ENCODE measurements at places on chromosomes 13 and 19.

DNA sequence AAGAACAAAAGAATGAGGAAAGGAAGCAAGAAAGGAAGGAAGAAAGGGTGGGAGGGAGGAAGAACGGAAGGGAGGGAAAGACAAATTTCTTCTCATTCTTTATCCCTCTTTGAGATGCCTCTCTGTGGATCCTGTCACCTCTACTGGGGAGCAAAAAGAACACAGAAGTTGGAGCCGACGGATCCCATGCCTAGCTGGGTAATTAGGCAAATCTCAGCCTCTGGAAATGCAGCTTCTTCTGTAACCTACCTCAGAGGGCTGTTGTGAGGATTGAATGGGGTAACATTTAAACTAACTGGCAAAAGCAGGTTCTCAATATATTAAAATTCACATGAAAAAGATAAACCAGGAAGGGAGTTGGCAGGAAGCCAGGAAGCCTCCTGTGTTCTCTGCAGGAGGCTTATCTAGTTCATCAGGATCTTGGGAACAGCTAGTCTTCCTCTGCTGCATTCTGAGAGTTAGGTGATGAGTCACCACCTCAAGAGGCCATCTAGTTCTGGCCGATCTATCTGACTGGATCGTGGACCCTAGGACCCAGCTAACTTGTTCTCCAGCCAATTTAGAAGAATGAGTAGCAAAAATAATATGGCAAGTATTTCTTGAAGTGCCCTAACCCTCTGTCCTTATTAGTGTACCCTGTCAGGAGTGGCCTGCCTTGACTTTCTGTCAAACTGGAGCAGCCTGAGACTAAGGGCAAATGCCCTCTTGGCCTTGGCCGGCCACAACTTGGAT lies 15.2 kb upstream of the CPB2 start:
- no peak for DNase-seq

DNA sequence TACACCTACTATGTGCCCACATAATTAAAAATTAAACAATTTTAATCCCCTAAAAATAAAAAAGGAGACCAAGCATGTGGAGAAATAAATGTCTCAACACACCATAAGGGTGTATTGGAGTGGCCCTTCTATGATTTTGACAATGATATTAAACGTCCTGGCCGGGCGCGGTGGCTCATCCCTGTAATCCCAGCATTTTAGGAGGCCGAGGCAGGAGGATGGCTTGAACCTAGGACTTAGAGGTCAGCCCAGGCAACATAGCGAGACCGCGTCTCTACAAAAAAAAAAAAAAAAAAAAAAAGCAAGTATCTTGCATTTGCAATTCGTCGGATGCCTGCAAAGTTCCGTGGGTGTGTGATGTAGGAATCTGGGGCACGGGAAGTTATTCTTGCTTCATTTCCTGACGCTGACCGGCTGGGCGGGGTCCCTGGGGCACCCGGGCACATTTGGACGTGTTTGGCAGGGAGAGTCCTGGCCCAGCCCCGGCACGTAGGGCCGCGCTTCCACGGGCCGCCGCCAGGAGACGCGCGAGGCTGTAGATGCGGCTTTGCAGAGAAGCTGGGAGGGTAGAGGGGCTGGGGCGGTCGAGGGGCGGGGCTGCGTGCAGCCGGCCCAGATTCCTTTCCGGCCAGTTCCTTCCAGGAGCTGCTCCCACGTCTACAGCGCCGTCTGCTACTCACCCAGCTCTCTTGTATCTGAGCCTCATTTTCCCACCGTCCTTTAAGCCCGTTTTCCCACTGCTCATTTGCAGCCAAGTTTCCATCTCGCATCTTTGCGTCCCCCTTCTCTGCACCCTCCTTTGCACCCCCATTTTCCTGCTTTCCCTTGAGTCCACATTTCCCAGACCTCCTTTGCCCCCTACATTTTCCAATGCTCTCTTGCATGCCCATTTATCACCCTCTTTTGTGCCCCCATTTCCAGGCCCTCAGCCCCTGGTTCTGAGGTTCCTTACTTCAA lies 2.2 kb upstream of the TSPAN16 start:
- peak; percentile 90 for DNase-seq

- DNase-seq = peak; percentile 68
Observed at GRCh38 chr19:49133621-49134454, 14.5 kb downstream of the PPFIA3 start.

- peak; percentile 65 for DNase-seq
Observed at GRCh38 chr19:4534836-4535658, at the start of gene PLIN5. Gene PLIN5 (minus strand): TSS chr19:4535224. CDS start chr19:4534074, 1,150 bp downstream.

- DNase-seq = no peak
Observed at GRCh38 chr13:65149687-65150086, 2080.4 kb downstream of the PCDH9 start.

DNA sequence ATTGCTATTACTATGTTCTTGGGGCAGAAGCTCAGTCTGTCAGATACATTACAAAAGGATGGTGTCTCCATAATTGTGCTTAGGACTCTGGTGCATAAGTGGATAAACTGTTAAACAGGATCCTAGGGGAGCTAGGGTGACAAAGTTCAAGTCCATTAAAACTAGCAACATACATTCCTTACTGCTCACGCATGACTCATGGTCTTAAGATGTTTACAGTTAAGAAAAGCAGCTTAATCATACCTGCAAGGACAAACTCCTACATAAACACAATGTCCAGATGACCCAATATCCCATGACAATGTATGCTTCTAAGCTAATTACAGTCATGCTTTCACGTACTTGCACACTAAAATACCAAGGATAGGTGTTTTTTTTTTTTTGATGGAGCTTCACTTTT lies 3.5 kb upstream of the ZNF701 start:
- no peak for DNase-seq

DNA sequence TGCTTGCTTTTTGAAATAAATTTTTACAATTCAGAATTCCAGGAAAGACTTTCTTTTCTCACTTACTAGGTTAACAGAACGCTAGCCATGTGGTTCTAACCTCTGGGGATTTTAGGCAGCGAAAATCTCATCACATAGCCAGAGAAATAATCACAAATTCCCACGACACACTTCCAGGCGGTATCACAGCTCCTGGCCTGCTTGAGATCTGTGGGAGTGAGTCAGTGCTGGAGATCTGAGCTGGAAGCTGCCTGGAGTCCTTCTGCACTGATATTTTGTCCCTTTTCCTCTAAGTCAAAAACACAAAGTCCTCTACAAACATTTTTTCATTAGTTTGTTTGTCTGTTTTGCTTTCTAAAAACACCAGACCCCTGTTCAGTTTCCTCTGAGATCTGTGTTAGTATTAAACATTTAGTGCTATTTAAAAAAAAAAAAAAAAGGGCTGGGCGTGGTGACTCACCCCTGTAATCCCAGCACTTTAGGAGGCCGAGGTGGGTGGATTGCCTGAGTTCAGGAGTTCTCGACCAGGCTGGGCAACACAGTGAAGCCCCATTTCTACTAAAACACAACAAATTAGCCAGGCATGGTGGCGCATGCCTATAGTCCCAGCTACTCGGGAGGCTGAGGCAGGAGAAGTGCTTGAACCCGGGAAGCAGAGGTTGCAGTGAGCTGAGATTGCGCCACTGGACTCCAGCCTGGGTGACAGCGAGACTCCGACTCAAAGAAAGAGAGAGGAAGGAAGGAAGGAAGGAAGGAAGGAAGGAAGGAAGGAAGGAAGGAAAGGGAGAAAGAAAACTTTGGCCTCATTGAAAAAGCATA lies 12.2 kb upstream of the UBE2L5 start:
- no peak for DNase-seq

DNA sequence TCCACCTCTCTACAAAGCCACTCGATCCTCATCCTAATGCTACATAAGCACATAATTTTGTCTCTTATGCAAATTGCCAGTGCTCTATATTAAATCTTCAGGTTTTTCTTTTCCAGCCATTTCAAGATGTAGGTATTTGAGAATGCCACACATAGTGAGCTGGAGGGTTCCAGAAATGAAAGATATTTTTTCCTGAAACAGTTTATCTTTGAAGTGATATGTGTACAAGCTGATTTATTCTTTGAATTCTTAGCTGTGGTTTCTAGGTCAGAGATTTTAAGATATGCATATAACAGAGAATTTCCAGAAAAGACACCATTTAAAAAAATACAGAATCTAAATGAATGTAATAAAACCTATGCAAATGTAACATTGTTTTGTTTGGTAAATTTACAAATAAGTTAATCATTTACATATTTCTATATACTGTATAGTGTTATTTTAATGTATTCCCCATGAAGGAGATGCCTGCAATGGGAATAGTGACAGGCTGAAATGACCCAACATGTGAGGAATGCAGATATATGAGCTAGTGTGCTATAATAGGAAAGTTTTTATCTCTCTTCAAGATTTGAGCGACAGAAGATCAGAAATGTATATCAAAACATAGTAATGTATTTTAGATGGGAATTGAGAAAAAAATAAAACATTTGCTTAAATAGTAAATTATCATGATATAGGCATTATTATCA lies 570.2 kb downstream of the SLITRK1 start:
- no peak for DNase-seq

DNA sequence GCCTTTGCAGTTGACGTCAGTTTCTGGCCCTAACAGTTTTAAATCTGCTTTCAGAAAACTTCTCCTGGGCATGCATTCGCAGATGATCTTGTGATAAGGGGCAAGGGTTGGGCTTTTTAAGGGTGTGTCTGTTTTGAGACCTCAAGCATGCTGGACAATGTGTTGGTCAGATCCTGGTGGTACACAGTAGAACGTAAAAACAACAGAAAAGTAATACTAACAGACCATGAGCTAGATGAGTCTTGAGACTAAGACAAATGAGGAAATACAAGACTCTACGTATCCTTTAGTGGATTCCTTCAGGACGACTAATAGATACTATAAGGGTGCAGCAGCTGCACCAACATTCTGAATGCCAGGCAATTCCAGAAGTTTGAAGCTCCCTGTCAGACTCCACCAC lies 237.6 kb downstream of the DNAJC15 start:
- DNase-seq = no peak

DNA sequence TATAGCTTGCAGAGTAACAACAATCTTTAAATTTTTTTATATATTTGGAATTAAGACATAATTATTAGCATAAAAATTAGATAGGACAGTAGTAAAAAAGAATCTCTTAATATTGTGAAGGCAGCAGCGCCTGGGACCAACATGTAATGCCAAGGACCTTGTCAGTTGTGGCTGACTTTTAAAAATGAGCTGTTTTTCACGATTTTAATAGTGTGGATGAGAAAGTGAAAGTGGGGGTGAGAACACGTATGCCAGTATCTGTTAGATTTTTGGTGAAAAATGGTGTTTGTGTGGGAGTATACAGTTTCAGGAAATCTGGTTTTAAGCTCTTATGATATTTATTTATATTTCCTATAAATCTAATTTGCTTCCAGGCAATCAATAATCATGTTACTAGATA lies 125.2 kb downstream of the LMO7 start:
- DNase-seq = peak; percentile 19

- DNase-seq = no peak
Observed at GRCh38 chr13:90416519-90416918, 931.0 kb upstream of the MIR17HG start.

- DNase-seq = peak; percentile 58
Observed at GRCh38 chr19:3471954-3472655, 8.2 kb downstream of the SMIM24 start.

DNA sequence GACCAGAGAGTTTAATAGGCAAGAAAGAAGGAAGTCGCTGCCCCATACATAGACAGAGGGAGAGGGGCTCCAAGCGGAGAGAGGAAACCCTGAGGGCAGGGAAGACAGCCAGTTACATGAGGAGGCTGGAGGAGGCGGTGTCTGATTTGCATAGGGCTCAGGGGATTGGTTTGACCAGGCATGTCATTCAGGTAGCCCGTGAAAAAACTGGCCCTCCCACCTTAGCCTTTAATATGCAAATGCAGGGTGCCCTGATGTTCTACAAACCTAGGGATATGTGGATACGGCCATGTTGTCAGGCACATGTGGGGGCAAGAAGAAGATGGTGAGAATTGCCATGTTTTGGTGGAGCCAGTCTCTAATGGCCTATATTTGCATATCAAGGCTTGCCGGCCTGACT lies 1461.6 kb downstream of the PCDH9 start:
- DNase-seq = no peak

- DNase-seq = peak; percentile 27
Observed at GRCh38 chr19:7292950-7293761, 1.1 kb downstream of the INSR start.

- peak; percentile 62 for DNase-seq
Observed at GRCh38 chr19:2081873-2082810, 14.0 kb downstream of the MOB3A start.

DNA sequence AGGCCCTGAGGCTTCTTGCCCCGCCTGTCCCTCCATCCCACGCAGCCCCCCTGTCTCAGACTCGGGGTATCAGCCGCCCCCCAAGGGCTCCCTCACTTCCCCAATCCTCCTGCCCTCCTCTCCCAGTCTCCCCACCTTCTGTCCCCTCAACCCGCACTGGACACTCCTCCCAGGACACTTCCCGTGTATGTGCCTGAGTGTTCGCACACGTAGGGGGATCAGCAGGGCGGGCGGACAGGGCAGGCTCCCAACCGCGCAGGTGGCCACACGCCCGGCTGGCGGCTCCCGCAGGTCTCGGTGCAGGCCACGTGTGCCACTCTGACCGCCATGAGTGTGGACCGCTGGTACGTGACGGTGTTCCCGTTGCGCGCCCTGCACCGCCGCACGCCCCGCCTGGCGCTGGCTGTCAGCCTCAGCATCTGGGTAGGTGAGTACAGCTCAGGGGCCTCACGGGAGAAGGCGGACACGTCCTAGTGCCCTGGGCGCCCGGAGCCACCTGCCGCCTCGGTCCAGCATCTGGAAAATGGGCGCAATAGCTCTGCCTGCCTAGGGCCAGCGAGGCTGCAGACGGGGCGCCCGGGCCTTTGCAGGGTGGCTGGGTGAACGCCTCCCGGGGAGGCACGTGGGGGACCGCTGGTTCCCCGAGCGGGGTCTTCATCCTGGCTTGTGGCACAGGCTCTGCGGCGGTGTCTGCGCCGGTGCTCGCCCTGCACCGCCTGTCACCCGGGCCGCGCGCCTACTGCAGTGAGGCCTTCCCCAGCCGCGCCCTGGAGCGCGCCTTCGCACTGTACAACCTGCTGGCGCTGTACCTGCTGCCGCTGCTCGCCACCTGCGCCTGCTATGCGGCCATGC lies 2.3 kb downstream of the KISS1R start:
- DNase-seq = peak; percentile 63

DNA sequence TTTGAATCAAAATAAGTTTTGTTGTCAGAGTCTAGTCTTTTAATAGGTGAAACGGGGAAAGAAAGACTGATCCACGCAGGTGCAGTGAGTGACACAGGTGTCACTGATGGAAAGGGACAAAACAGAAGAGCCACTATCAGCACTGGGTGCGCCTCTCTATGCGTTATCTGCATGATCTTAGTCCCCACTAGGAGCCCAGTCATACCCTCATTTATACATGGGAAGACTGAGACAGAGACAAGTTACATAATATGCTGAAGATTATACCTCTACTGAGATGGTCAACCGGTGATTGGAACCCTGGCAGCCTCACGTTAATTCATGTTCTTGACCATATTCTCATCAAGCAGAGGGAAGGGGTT lies 3.4 kb downstream of the LRCH1 start:
- no peak for DNase-seq

GRCh38 chr13:99363949-99364348 lies 56.8 kb upstream of the GPR183 start:
- DNase-seq = no peak

DNA sequence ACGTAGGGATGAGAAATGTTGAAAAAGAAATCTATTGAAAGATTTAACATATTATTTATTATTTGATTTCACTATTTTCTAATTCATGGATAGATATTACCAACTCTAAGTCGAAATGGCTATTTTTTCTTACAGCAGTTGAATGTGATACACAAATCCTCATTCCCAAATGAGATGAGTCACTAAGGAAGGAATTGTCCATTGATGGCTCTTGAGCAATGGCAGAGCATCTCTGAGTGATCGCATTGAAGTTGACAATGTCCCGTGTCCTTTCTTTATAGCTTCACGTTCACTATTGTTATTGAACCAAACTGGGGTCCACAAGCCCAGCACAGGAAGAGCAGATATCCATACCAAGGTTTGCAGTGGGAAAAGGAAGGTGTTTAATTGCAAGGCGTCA lies 648.3 kb upstream of the SPRY2 start:
- DNase-seq = no peak
